ENCODE measurements at places on chromosomes 4 and X.

DNA sequence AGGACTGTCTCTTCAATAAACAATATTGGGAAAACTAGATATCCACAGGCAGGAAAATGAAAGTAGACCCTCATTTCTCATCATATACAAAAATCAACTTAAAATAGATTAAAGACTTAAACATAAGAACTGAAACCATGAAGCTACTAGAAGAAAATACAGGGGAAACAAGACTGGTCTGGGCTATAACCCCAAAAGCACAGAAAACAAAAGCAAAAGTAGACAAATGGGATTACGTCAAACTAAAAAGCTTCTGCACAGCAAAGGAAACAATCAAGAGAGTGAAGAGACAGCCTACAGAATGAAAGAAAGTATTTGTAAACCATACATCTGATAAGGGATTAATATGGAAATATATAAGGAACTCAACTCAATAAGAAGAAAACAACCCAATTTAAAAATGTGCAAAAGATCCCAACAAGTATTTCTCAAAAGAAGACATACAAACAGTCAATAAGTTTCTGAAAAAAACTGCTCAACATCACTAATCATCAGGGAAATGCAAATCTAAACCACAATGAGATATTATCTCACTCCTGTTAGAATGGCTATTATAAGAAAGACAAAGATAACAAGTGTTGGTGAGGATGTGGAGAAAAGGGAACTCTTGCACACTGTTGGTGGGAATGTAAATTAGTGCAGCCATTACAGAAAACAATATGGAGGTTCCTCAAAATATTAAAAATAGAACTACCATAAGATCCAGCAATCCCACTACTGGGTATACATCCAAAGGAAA lies 325.3 kb upstream of the RASGEF1B start:
- DNase-seq = no peak

GRCh38 chr4:54487491-54487890 lies 170.3 kb upstream of the KIT start:
- DNase-seq = no peak

DNA sequence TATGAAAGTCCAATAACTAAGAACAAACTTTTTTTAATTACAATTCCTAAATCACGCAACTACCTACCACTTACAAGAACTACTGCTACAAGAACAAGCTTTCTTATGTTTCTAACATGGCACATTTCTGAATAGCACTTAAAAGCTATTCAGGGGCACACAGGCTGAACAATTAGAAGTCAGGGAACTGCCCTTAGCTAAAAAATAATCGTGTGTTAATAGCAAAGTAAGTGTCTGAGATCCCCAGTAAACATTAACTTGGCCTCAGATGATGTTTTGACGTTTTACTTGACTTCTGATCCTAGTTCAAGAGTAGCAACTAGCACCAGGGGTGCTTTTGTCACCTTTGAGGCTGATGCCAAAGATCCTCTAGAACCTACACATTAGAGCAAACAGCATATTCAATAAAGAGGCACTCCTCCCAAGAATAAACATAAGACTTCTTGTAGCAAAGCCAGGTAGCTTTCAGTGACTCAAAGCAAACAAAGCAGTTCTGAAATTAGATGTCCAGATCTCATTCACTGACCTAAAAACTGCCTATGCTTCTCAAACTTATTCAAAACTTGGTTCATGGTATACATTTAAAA lies 16.2 kb downstream of the SPOCK3 start:
- no peak for DNase-seq

- DNase-seq = no peak
Observed at GRCh38 chr4:42513748-42514492, 116.6 kb downstream of the SHISA3 start.

DNA sequence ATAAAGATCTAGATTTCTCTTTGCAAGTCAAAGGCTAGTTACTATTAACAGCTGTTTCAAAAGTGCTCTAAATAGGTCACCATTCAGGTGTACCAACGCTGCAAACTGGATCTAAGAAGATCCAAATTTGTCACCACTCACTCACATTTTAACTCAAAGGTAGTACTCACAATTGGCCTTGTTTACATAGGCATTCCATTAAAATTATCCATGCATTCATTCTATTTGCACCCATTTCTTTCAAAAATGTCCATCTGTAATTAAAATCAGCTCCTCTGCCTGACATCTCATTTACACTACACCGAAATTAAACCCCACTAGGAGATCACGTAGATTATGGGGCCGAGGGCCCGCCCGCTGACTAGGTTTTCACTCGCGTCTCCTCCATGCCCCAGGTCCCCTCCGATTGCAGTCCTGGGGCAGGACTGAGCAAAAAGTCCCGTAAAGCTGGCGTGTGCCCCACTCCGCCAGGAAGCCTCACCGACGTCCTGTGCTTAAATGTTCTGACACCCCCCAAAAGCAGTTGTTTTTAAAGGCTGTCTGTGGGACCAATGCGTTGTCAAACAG lies 1.3 kb upstream of the ING2 start:
- DNase-seq = no peak

GRCh38 chr4:127778102-127778501 lies 4.0 kb upstream of the HSPA4L start:
- no peak for DNase-seq

DNA sequence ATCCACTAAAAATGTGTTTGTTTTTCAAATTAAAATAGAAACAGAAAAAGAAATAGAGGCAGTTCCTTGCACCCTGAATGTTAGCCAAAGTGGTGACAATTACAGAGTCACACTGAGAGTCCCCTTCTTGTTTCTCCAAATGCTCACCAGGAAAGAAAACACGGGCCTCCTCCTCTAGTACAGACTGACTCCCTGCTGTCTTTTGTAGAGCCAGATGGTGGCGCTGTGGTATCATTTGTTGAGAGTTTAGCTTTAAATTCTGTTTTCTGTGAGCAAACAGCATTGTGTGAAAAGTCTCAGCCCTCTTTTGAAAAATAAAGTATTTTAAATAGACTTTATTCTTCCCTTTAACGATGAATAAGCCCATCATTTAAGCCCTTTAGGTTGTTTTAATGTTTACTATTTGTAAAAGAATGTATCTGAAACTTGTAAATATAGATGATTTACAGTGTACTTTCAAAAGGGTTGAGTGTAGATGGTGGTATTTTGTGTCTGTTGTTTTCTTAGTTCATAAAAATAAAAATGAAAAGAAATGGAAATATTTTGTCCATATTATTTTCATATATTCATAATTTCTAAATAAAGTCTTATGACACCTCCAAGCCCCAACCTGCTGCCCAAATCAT lies 36.9 kb upstream of the ATOH1 start:
- peak; percentile 2 for DNase-seq

GRCh38 chr4:185304944-185305690 lies 90.6 kb downstream of the LRP2BP start:
- DNase-seq = peak; percentile 40

DNA sequence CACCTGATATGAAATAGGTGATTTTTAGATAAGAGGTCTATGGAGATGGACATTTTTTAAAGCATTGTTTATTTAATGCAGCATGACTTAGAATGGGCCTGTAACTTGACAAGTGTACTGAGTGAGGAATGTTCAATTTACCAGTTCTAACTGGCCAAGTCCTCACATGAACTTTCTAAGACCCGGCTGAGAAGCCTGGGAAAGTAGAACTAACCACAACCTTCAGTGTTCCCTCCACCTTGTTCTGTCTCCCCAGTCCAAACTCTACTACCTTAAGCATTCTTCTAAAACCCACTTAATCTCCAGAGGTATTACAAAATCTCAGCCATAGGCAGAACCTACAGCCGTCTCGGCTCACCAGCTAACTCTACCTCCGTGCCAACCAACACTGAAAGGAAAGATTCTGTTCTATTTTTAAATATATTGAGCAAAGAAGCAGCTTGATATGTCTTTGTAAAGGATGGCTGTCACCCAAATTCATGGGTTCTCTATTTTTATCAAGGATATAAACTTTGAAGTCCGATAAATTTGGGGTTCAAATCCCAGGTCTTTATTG lies 6.8 kb downstream of the PPARGC1A start:
- no peak for DNase-seq

DNA sequence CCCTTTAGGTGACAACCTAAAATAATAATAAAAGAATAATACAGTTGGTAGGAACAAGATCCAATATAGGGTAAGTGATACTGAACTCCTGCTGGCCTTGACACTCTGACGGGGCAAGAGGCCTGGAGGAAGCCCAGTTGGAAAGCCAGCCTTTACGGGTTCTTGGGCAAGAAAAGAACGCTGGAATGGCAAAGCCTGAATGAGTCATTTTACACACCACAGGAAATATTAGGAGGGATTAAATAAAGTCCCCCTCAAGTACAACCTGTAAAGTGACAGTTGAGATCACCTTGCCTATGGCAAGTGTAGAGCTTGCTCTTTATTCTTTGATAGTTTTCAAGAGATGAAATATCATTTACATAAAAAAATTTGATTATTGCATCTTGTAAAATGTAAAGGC lies 244.5 kb upstream of the TLL1 start:
- no peak for DNase-seq

GRCh38 chrX:9832811-9833210 lies 46.6 kb downstream of the SHROOM2 start:
- no peak for DNase-seq

DNA sequence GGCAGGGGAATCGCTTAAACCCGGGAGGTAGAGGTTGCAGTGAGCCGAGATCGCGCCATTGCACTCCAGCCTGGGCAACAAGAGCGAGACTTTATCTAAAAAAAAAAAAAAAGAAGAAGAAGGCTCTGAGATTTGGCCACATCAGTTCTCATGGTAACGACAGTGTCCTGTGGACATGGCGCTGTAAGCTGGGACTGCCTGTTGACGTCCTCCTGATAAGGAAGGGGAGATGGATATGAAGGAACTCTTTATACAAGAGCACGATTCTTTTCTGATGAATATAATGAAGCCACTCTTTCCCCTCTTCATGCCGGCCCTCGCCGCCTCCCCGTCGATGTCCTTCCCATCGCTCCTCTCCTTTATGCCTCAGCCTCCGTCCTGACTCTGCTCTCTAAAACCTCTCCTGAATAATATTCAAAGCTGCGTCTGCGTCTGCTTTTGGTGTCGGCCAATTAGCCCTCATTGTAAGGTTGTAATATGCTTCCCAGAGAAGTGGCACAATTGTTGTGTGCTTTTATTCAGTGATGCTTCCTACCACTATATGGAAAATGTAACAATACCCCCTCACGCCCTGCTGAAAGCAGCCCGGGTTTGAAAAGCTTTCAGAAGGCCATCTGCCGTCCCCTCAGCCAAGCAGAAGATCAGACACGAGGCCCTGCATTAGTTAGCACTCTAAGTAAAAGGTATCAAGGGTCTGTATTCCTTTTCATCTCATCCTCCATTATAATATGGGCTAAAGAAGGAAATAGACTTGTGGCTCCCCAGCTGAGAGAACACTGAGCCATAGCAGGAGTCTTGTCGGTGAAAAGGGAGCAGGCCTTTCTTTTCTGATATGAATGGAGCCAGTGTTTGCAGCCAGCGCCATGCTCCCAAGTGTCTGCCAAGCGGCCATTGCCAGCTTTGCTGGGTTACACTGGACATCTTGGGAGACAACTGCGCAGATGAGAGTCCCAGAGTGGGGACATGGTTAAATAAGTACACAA lies 22.1 kb upstream of the SCOC start:
- DNase-seq = no peak

GRCh38 chr4:15963001-15963451 lies at the start of gene FGFBP2:
Gene FGFBP2 (minus strand): TSS chr4:15963175. CDS start chr4:15963129, 46 bp downstream.
- DNase-seq = peak; percentile 59

DNA sequence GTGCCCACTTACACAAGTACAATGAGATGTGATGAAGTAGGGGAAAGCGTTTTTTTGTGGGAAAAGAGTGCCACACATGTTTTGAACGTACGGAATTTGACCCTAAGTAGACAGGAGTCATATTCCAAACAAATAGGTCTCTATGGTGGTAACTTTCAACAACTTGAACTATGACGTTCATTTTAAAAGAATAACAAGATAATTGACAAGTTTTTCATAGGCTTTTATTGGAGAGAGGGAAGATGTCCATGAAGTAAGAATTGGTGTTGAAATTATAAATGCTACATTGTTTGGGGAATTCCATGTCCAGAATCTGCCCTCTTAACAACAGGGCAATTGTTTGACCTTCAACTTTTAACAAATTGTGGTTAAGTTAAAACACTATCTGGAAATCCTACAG lies 126.5 kb downstream of the GASK1B start:
- no peak for DNase-seq

DNA sequence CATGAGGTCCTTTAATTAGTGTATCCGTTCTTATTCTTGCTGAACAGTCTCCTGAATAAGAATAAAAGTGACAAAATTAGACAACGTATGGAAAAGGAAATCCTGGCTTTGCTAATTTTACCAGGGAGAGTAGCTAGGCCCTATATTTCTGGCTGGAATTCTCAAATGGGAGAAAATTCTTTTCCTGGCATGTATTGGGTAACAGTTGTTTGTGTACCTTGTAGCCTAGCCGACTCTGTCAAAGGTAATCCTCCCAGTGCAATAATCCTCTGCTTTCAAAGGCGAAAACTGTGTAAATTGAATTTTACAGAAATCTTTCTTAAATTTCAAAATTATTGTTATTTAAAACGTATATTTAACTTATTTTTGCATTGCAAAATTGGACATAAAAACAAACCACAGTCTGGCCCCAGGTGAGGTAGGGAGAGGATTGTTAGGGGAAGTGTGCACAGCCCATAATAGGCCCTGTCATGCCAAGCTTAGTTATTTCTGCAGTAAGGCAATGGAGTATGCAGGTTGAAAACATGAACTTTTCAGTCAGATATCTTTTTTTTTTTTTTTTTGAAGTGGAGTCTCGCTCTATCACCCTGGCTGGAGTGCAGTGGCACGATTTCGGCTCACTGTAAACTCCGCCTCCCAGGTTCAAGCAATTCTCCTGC lies 18.9 kb upstream of the TENM3 start:
- DNase-seq = no peak

GRCh38 chrX:39162322-39162735 lies 361.1 kb downstream of the MID1IP1 start:
- DNase-seq = peak; percentile 60

DNA sequence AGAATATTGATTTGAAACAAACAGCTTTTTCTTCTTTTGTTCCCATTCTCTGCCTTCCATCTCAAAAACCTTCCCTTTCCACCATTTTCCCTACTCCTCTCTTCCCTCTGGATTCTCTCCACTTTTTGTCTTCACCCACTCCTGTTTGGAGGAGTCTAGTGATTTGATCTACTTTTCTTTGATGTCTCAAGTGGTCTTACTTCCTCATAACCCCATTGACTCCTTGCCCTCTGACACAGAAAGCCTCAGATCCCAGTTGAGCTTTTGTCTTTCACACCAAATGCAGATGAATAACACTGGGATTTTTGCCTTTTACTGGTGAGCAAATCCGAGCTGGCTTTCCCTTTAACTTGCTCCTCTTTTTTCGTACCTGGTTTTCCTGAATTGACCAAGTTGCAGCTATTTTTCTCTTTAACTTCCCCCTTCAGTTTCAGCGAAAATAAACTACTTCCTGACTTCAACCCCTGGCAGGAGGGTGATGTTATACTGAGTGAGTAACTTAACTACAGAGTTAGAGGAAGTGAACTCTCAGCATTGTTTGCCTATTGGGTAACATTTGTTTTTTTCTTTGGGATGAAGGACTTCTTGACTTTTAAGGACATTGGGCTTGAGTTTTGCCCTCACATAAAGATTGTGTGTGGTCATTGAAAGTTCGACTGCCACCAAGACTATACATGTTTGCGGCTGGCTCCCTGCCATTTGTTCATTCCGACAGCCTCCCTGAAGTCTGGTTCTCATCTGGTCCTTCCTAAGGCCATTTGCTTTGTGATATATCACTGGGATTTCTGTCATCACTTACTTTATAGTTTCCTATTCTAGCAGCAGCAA lies 392.8 kb upstream of the NR3C2 start:
- DNase-seq = no peak

GRCh38 chr4:38791010-38791409 lies 8.2 kb upstream of the TLR10 start:
- no peak for DNase-seq
